ENCODE measurements at places on chromosomes 4 and X. TPM values are rescaled to one million over a fixed set of nuclear protein-coding genes. Genes with fewer than 3 reads are reported as not detected.

GRCh38 chrX:7779644-7780043 lies 63.3 kb upstream of the VCX start:
- DNase-seq, result no peak
- H3K27ac ChIP-seq, result no peak overlapping the region
- H3K4me1 ChIP-seq, result no peaks in the 10 kb centered on the region
- H3K27me3 ChIP-seq, result no peaks in the 10 kb centered on the region

- DNase-seq, result no peak
- no peaks in the 10 kb centered on the region for H3K36me3 ChIP-seq
- no peaks in the 10 kb centered on the region for H3K27me3 ChIP-seq
- no peaks in the 10 kb centered on the region for H3K4me1 ChIP-seq
- no peak overlapping the region for H3K4me3 ChIP-seq
- H3K27ac ChIP-seq, result no peak overlapping the region
Observed at GRCh38 chr4:11565899-11566298, 137.2 kb upstream of the HS3ST1 start.

- no peaks in the 10 kb centered on the region for H3K4me1 ChIP-seq
- H3K36me3 ChIP-seq, result no peaks in the 10 kb centered on the region
- H3K4me3 ChIP-seq, result no peak overlapping the region
- DNase-seq, result no peak
Observed at GRCh38 chrX:133722756-133723155, 262.6 kb downstream of the GPC3 start.

GRCh38 chrX:40506201-40506985 lies 74.4 kb upstream of the ATP6AP2 start:
- H3K27me3 ChIP-seq, result no peaks in the 10 kb centered on the region
- no peak overlapping the region for H3K27ac ChIP-seq
- no peaks in the 10 kb centered on the region for H3K36me3 ChIP-seq
- no peak overlapping the region for H3K4me3 ChIP-seq

GRCh38 chrX:24023972-24024669 lies 2.9 kb downstream of the KLHL15 start:
- peaks cover 17% of the 10 kb centered on the region for H3K4me1 ChIP-seq
- H3K27me3 ChIP-seq, result no peaks in the 10 kb centered on the region
- peak overlapping the region; percentile 55 for H3K27ac ChIP-seq
- H3K4me3 ChIP-seq, result peak overlapping the region; percentile 88
- no peak for DNase-seq

- no peak overlapping the region for H3K27ac ChIP-seq
- no peak for DNase-seq
- H3K4me1 ChIP-seq, result peaks cover 17% of the 10 kb centered on the region
- H3K27me3 ChIP-seq, result no peaks in the 10 kb centered on the region
Observed at GRCh38 chr4:95289028-95289634, 259.6 kb downstream of the UNC5C start.

GRCh38 chrX:20378233-20378920 lies 111.7 kb upstream of the RPS6KA3 start:
- no peak overlapping the region for H3K27ac ChIP-seq
- no peaks in the 10 kb centered on the region for H3K36me3 ChIP-seq

DNA sequence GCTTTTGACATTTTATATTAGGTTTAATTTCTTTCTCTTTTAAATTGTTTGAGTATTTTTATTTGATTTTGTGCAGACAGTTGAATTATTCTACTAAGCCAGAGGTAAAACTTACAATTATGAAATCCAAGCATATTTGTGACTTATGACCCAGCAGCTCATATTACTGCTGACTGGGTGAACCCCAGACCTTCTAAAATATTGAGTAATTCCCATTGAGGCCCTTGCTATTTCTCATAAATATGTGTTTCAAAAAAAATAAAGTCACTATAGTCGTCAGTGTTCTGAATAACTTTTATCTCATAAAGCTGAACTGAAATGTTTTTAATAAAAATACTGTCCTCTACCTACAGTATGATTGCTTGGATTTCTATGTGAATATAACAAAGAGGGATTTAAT lies 303.1 kb downstream of the IQCM start:
- DNase-seq, result no peak
- H3K4me1 ChIP-seq, result no peaks in the 10 kb centered on the region
- H3K36me3 ChIP-seq, result no peaks in the 10 kb centered on the region
- H3K27ac ChIP-seq, result no peak overlapping the region
- H3K27me3 ChIP-seq, result no peaks in the 10 kb centered on the region

DNA sequence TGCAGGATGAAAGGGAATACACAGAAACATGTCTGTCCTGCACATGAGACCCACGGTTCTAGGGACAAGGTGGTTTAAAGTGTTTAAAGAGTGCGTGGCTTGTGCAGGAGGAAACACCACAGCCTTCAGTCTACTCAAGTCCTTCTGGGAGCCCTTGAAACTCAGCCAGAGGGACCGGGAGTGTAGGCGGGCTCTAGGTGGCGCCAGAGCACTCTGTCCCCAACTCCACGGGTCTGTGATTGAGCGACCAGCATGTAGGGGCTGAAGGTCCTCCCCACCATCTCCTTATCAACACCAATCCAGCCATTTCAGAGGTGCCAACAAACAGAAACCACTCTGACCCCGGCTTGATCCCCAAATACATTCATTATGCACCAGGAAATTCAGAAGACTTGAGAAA lies 82.0 kb upstream of the CLDN34 start:
- no peaks in the 10 kb centered on the region for H3K4me1 ChIP-seq
- peaks cover 14% of the 10 kb centered on the region for H3K27me3 ChIP-seq
- H3K36me3 ChIP-seq, result no peaks in the 10 kb centered on the region
- H3K4me3 ChIP-seq, result no peak overlapping the region
- H3K27ac ChIP-seq, result no peak overlapping the region

DNA sequence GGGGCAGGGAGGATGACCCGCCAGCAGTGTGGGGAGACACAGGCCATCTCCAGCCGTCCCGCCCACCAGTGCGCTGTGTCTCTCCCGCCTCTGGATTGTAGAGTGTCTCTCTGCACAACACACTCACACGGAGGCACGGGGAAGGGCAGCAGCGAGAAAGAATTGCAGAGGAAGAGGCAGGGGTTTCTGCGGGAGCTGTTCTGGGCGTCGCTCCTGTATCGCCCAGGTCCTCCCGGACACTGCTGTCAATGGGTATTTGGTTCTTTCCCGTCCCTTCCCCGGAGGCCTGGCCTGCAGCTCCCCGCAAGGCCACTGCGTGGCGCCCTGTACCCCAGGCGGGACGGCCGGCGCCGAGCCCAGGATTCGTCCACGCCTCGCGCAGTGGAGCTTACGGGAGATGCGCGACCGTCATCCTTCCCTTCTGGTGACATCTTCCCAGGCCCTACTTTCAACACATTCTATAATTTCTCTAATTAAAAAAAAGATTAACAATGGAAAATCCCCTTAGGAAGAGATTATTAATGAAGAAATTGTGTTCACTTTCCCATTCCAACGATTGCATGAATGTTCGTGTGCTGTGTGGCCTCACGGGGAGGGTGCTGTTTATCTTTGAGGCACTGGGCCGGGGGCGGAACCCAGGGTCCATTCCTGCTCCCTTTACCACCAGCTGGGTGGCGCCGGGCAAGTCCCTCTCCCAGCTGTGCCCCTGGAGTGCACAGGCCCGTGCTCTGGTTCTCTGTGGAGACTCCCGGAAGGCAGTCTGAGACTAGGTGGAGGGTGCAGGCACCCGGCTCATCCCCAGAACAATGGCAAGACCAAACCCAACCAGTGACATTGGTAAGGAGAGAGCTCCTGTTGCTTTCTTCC lies 95.7 kb downstream of the CPZ start:
- no peak overlapping the region for H3K27ac ChIP-seq
- H3K4me1 ChIP-seq, result peaks cover 5% of the 10 kb centered on the region
- DNase-seq, result no peak
- H3K36me3 ChIP-seq, result no peaks in the 10 kb centered on the region

- DNase-seq, result no peak
- H3K4me1 ChIP-seq, result peaks cover 7% of the 10 kb centered on the region
- no peak overlapping the region for H3K4me3 ChIP-seq
Observed at GRCh38 chrX:136806891-136807410, 26.2 kb upstream of the ARHGEF6 start.

DNA sequence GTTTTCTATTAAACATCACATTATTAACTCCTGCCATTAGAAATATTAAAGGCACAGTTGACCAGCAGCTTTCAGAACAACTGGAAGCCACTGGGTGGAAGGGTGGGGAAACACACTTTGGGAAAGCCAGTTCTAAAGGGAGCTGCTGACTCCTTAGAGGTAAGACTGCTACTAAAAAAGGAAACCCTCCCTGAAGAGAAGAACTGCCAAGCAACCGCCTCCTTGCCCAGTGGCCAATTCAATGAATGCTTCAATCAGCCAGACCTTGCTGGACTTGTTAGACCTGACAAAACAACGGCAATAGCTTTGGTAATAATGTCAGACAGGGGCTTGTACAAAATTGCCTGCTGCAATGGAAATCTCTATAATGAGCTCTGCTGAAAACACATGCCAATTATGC lies 15.6 kb downstream of the OPHN1 start:
- no peaks in the 10 kb centered on the region for H3K27me3 ChIP-seq
- DNase-seq, result no peak
- H3K27ac ChIP-seq, result no peak overlapping the region
- H3K4me3 ChIP-seq, result no peak overlapping the region
- peaks cover 10% of the 10 kb centered on the region for H3K4me1 ChIP-seq

- no peak for DNase-seq
- no peak overlapping the region for H3K4me3 ChIP-seq
- H3K27ac ChIP-seq, result no peak overlapping the region
- no peaks in the 10 kb centered on the region for H3K36me3 ChIP-seq
- H3K4me1 ChIP-seq, result no peaks in the 10 kb centered on the region
Observed at GRCh38 chr4:24973747-24974601, 56.8 kb downstream of the LGI2 start.

GRCh38 chrX:75156531-75156945 lies 455 bp upstream of the ABCB7 start:
- H3K27ac ChIP-seq, result peak overlapping the region; percentile 99
- H3K4me1 ChIP-seq, result peaks cover 23% of the 10 kb centered on the region
- DNase-seq, result no peak
- H3K4me3 ChIP-seq, result peak overlapping the region; percentile 100
- no peaks in the 10 kb centered on the region for H3K27me3 ChIP-seq
- no peaks in the 10 kb centered on the region for H3K36me3 ChIP-seq

- no peaks in the 10 kb centered on the region for H3K4me1 ChIP-seq
- no peaks in the 10 kb centered on the region for H3K36me3 ChIP-seq
- H3K27ac ChIP-seq, result no peak overlapping the region
- no peak overlapping the region for H3K4me3 ChIP-seq
Observed at GRCh38 chr4:58515226-58515625, 1405.0 kb upstream of the IGFBP7 start.

DNA sequence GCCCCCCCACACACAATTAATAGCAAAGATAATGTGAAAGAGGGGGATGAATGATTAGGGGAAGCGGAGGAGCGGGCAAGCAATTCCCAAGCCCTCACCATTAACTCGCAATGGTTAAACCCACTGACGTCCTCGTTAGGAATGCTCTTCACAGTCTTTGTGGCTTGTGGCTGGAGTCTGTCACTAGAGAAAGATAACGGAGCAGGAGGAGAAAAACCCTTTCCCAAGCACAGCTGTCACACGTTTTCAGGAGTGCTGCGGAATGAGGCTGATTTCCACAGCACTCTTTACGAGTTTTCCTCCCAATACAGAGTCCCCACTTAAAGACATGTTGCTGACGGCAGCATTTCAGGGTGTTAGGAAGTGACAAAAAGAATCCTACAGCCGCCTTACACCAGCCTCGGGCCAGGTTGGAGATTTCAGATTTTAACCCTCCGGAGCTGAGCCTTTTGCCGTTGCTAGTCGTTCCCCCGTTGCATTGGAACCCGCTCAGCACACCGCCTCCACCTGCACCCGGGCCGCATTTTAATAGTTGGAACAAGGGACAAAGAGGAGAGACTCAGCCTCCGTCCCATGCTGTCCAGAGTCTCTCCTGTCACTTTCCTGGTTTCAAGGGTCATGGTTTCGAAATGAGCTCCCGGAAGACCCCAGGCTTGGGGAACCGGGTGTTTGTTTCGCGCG lies 92.2 kb downstream of the GEMIN8 start:
- no peak overlapping the region for H3K27ac ChIP-seq
- no peak for DNase-seq
- no peaks in the 10 kb centered on the region for H3K4me1 ChIP-seq
- no peaks in the 10 kb centered on the region for H3K36me3 ChIP-seq
- H3K4me3 ChIP-seq, result no peak overlapping the region

DNA sequence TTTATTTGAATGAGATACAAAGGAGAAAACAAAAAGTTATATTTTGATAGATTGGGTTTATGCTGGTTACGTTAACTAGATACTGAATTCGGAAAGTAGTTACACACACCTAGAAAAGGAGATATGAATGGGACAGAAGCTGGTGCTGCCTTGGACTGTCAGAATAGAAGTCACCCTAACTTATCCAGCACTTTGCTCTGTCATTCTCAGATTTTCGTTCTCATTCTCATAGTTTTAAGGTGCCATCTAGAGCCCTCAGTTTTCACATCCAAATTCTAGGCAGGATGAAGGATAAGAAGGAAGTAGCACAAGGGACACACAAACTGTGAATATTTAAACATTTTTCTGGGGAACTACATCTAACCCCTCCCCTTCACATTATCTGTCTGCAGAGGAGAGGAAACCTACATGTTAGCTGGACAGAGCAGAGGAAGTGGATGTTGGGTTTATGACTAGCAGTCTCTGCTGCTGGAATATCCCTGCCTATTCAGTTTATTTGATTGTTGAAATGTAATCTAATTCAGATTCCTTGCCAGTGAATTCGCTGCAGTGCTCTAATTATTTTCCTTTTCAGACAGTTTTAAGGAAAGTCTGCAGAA lies 521.9 kb downstream of the FAT4 start:
- no peaks in the 10 kb centered on the region for H3K27me3 ChIP-seq
- H3K4me3 ChIP-seq, result no peak overlapping the region
- H3K36me3 ChIP-seq, result no peaks in the 10 kb centered on the region
- DNase-seq, result no peak

GRCh38 chr4:81137446-81137845 lies 77.6 kb downstream of the PRKG2 start:
- no peaks in the 10 kb centered on the region for H3K27me3 ChIP-seq
- no peaks in the 10 kb centered on the region for H3K36me3 ChIP-seq
- H3K27ac ChIP-seq, result no peak overlapping the region
- H3K4me1 ChIP-seq, result no peaks in the 10 kb centered on the region
- H3K4me3 ChIP-seq, result no peak overlapping the region

GC gene
- total RNA-seq, result not detected

NKAP gene
- 7.3 TPM for total RNA-seq

NPNT gene
- not detected for total RNA-seq

TEC gene
- total RNA-seq, result 2.0 TPM

LANCL3 gene
- total RNA-seq, result 4.4 TPM

RHOXF2B gene
- not detected for total RNA-seq

BMX gene
- total RNA-seq, result not detected

All from natural killer cell treated with Interleukin-12 subunit alpha and Interleukin-12 subunit beta and Interleukin-15 and Interleukin-18, amount 100 ng/mL, for 72 hours (primary cell).